Fibroblast of the aortic adventitia (primary cell): ENCODE measurements at places on chromosomes 11 and 22. TPM values are rescaled to one million over a fixed set of nuclear protein-coding genes. Genes with fewer than 3 reads are reported as not detected.

DNA sequence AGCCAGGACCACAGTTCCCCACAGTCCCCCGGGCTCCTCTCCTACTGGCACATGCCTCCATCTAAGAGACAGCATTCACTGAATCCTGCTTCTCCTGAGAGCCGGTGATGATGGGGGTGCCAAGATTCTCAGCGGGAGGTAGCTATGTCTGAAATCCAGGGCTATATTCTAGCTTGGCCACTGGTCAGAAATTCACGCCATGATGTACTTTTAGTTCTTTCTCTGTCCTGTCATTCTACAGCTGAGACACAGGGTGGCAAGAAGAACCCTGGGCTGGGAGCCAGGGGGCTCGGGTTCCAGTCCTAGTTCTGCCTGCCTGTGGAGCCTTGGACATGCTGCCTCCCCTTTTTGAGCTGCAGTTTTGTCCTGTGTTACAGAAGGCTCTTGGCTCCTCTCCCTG is 59.2 kb upstream of the PHOX2A start:
- DNase-seq: no peak

- DNase-seq: no peak
These were observed 28.7 kb upstream of the YWHAH start for GRCh38 chr22:31915586-31915985.

POTEH gene
- total RNA-seq: not detected in 2 replicates

DNA sequence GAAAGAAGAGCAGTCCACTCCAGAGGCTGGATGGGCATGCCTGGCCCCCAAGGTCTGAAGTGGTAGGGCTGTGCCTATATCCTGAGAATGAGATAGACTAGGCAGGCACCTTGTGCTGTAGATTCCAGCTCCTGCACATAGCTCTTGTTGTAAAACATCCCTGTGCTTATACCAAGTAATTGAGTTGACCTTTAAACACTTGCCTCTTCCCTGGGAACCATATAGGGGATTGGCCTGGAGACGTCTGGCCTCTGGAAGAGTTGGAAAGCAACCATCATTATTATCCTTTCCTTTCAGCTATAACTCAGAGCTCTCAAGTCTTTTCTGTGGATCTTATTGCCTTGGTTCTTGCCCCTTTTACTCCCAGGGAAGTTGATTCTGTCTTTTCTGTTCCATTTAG is 15.1 kb downstream of the LIMK2 start:
- no peak for DNase-seq

GRCh38 chr11:69211540-69211919 is 55.8 kb downstream of the SMIM38 start:
- no peak for DNase-seq

- DNase-seq: peak; percentile 50
These were observed 125.1 kb downstream of the TIMP3 start for GRCh38 chr22:32926600-32926999.

DNA sequence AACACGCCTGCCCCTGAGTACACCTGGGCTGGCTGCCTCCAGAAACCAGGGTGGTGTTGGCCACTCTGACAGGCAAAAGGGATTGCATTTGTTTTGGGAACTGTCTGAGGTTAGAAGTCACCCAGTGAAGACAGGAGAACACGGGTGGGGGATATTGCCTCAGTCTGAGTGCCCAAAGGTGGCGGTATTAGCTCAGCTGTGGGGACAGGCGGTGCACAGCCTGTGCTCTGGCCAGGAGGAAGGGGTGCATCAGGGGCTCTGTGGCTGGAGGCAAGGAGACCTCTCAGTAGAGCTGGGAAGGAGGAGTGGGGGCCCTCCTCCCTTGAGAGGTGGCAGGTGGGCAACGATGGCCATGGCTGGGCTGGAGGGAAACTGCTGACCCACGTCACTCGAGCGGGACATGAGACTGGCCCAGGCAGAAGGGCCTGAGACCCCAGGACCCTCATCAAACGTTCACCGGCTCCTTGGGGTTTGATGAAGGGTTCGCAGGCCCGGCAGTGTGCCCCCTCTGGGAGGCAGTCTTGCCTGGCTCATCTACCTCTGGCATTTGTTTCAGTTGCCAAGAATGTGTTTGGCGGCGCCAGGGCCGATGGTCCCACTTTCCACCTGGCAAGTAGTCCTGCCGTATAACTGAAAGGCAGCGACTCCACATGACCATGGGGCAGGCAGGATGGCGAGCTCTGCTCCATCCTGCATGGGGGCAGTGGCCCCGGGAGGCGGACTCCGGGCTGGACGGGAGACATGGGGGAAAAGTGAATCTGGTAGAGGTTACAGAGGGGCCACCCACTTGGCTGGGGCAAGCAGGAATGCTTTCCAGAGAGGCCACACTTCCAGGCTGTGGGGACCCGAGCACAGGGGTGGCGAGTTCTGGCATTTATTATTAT is 52.8 kb upstream of the SMIM38 start:
- no peak for DNase-seq

DNA sequence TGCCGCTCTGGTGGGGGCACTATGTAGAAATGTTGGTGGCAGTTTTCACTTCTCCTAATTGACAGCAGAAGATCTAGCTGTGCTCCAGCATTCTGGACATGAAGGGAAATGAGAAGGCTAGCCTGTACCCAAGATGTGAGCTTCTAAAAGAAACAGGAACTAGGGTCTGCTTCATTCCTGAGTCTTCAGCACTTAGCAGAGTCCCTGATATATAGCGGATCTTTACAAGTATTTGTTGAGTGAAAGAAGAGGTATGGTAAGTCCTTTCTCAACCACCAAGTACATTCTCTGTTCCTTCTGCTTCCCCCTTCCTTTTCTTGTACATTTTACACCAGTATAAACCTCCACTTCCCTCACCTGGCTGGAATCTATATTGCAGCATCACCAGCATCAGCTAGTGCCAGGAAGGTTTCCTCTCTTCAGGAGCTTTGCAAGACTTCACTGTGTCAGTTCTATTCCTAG is 408.3 kb upstream of the CADM1 start:
- DNase-seq: no peak

SHISAL1 gene
- total RNA-seq: 0.98 and 11.4 TPM in 2 replicates

- DNase-seq: no peak
These were observed 74.0 kb upstream of the SEPTIN5 start for GRCh38 chr22:19640306-19640705.

- no peak for DNase-seq
These were observed at the start of gene MMP27 for GRCh38 chr11:102705626-102706025. Gene MMP27, minus strand, starts transcription at chr11:102705769. Its CDS starts 55 bp downstream, at chr11:102705714.
